T-cell (primary cell): ENCODE measurements at places on chromosomes 6 and 20. TPM values are rescaled to one million over a fixed set of nuclear protein-coding genes. Genes with fewer than 3 reads are reported as not detected.
A peak's percentile ranks its signal among the peaks of the same experiment; 100 is the strongest.

GRCh38 chr6:94361304-94362060 is 942.1 kb upstream of the EPHA7 start:
- no peak for DNase-seq

- DNase-seq = no peak
These were observed 73.2 kb downstream of the JPH2 start for GRCh38 chr20:44113618-44114376.

GZF1 gene
- total RNA-seq = 10.2 TPM

SMOC2 gene
- not detected for total RNA-seq

VWA7 gene
- total RNA-seq = 2.2 TPM

OOEP gene
- not detected for total RNA-seq

SLPI gene
- total RNA-seq = 1.2 TPM

SUMO4 gene
- 6.6 TPM for total RNA-seq

MGME1 gene
- 12.8 TPM for total RNA-seq

TAAR9 gene
- not detected for total RNA-seq

- DNase-seq = no peak
These were observed 95.1 kb downstream of the LIN28B start for GRCh38 chr6:105051941-105052471.

DNA sequence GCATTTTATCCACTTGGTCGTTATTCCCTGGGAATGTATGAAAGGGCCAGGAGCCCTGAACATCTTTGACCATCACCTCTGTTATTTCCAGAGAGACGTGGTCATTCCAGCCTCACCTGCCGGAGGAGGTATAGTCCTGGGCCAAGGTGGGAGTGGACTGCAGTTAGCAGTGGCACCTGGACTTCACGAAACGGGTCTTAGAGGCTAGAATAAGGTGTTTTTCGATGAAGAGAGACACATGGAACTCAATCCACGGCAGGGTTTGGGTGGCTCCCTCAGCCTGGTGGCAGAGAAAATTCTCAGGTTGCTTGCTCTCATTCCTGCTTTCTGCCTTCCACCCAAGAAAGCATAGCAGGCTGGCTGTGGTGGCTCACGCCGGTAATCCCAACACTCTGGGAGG is 48.0 kb downstream of the BMP6 start:
- no peak for DNase-seq

- no peak for DNase-seq
These were observed 40.3 kb downstream of the STX11 start for GRCh38 chr6:144190593-144190992.

GRCh38 chr20:48877304-48877703 is 44.2 kb upstream of the ARFGEF2 start:
- DNase-seq = no peak

- no peak for DNase-seq
These were observed 132.7 kb downstream of the AGPAT4 start for GRCh38 chr6:161141173-161141572.

DNA sequence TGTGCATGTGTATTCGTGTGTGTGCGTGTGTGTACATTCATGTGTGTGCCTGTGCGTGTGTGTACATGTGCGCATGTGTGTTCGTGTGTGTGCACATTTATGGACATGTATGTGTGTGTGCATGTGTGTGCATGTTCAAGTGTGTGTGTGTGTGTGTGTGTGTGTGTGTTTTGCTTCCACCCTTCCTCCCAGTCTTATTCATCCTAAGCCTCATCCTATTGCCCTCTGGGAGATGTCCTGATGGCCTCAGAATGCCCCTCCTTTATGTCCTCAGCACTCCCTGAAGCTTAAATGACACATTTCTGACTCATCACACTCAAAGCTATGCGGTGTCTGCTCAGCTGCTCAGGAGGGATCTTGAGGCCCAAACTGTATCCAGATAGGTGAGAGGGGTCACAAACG is 76.6 kb upstream of the CCDC167 start:
- DNase-seq = no peak

GRCh38 chr20:14597206-14597715 is 259.8 kb upstream of the FLRT3 start:
- no peak for DNase-seq

DNA sequence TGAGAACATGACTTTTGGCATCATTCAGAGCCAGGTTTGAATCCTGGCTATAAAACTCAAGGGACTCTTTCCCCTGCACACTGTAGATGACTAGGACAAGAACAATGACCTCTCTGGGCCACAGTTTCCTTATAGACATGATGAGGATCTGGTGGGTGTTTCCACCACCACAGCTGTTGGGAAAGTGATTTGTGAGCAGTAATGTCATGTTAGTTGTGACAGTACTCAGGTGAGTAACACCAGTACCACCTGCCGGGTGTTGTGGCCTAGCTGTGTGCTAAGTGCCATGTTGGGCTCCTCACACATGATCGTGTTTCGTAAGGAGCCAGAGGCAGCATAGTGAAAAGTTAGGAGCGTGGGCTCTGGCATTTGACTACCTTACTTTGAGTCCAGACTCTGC is 24.1 kb downstream of the HM13 start:
- DNase-seq = no peak

GRCh38 chr6:170040906-170041305 is 250.0 kb downstream of the DLL1 start:
- no peak for DNase-seq

DNA sequence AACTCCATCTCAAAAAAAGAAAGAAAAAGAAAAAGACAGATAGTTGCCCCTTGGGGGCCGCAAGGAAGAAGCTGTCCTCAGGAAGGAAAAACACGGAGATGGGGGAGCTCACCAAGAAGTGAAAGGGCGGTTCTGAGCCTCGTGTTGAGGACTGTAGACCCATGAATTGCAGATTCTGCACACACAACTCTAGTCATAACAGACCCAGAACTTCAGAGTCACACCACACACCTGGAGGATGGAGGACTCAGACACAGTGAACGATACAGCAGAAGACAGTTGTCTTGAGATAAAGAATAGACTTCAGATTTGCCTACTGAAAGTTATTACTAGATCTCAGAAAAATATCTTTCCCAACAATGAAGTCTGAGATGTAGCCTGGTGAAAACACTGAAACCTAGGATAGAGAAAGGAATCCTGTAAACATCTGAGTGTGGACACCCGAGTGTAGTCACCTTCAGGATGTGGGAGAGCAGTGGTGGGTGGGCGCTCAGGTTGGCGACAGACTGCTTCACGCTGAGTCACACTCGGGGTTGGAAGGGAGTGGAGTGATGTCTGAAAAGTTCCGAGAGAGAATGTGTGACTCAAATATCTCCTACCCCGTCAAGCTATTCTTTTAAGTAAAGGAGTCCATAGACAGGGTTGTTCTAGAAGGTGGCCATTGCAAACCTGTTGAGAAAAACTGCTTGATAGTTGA is 88.1 kb downstream of the MAP3K4 start:
- peak; percentile 34 for DNase-seq

GRCh38 chr6:148800536-148800935 is 53.7 kb downstream of the UST start:
- no peak for DNase-seq

DNA sequence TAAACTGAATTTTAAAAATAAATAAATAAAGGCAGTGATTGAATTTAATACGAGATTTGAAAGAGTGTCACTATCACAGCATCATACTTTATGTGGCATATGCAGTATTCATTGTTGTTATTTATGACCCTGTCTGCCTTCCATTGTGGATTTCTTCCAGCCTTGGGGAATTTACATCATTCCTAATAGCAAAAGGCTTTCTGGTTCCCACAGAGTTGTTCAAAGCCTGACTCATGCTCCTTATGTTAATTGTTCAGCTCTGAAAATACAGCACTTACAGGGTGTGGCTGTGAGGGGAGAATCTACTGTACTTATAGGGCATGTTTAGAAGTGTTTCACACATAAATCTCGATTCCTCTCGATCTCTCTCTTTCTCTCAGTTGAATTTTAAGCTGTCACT is 54.4 kb downstream of the JAG1 start:
- no peak for DNase-seq

ZNF165 gene
- 0.79 TPM for total RNA-seq
